ENCODE measurements at places on chromosomes 4 and X.
A peak's percentile ranks its signal among the peaks of the same experiment; 100 is the strongest.

DNA sequence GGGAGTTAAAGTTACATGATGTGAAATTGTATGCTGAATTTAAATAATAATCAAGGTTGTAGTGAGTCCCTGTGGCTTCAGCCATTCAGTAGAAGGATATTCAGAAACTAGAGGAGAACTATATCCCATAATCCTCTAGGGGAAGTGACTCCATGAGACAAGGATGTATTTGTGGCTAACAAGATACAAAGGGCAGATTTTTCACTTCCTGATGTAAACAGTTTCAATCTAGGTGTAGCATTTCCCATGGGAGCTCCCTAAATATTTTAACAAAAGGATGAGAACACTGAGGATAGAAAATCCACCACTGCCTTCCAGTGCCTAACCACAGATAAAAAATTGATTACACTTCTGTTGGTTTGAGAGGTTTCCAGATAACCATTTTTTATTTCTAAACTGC is 435.4 kb upstream of the TENM3 start:
- DNase-seq, result no peak

DNA sequence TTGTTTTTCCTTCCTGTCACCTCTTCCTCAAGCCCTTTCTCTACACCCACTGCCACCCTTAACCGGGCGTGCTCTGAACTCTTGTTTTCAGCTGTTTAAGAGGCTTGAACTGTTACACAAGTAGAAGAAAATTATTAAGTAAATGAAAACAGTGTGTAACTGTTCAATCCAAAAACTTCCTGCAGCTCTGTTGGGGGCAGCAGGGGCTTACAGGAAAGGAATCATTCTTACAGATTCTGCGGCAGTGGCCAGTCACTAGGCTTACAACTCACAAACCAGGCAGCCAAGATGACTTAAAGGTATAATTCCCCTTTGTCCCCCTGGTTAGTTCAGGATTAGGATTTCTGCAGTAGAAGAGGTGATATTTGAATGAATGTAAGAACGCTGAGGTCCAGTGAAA is 70.2 kb upstream of the ETNPPL start:
- no peak for DNase-seq

DNA sequence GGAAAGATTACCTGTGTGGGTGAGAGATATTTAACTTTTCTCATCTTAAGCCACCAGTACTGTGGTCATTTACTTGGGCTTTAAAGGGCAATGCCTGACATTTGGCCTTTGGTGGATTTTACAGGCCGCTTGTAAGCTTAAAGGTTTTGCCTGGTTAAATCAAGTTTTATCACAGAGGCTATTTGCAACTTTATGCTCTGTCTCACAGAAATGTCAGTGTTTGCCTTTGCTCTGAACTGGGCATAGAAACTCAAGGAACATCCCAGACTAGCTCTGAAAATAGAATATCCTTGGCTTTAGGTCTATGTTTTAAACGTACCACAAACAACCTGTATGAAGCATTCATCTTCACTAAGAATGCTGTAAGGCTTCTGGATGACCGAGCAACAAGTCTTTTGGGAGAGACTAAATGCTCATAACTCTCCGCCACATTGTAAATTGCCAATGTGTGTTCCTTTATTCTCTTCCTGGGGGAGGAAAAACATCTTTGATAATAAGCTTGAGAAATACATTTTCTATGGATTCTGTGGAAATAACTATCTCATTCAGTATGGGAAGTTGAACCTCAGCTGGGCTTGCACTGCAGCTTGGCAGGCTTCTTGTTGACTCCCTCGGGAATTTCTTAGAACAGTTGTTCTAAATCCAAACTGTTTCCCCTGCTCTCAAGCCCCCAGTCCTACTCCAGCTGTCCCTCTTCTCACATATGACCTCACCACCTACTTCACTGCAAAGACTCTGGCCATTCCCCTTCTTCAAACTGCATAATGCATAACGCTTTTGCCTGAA is 105.8 kb upstream of the WDR44 start:
- no peak for DNase-seq

DNA sequence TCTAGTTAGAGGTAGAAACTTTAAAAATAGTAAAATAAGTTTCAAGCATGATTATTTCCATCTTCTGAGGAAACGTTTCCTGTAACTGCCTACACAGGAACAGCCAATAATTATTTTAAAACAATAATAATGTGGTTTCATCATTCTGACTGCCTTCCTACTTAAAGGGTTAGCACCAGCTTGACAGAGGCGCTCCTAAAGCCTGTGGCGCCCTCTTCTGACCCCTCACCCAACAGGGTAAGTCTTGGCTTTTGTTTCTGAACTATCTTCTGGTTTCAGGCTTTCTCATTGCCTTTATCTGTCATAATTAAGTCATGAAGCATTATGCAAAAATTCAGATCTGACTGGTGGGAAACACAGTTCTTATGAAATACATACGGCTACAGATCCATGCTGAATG is 96.7 kb downstream of the ITM2A start:
- peak; percentile 54 for DNase-seq

DNA sequence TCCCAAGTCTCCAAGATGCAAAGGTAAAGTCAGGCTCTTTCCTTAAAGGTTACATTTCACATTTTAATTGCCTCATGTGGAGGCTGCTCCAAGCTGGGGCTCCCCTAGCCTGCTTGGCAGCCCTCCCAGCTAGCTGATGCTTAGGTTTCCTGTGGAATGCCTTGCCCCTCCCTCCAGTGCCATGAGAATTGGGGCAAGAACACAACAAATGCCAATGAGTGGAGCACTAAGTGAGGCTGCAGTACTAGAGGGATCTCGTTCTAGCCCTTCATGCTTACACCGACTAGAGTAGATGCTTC is 597.7 kb downstream of the MID1IP1 start:
- DNase-seq, result no peak

GRCh38 chrX:17170973-17171372 is 204.0 kb upstream of the NHS start:
- no peak for DNase-seq

GRCh38 chr4:140584439-140584838 is 15.7 kb upstream of the UCP1 start:
- no peak for DNase-seq

GRCh38 chr4:5969336-5969735 is 48.9 kb downstream of the C4orf50 start:
- DNase-seq, result no peak

- no peak for DNase-seq
These were observed 11.3 kb upstream of the LONRF3 start for GRCh38 chrX:118963159-118963558.

DNA sequence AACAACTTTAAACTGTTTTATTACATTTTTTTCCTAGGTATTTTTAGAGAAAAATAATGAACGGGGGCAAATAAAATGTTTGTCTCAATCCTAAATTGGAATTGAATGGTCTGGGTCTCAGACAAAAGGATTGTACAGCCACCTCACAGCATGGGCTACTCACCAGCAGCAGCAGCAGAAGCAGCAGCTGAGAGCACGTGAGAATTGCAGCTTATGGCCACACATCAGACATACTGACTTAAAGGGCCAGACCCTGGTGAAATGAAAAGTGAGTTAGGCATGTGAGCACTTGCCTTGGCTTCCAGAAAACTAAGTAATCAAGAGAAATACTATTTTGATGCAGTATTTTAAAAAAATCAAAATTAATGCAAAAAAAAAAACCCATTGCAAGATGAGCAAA is 56.6 kb downstream of the AASDH start:
- DNase-seq, result no peak

DNA sequence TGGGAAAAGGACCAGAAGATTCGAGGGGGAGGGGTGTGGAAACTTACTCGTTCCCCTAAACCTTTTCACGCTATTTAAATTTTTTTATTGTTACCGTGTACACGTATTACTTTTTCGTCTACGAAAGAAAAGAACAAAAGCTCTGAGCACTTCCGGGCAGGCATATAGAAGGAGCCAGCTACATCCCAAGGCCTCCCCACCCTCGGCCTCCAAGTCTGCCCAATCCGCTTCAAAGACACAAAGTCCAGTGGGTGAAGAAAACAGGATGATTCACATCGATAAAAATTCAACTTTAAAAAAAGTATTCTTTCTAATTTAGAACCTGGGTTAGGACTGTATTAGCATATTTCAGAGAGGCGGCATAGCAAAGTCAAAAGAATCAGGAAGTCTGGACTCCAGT is 23.1 kb downstream of the SEL1L3 start:
- DNase-seq, result no peak

DNA sequence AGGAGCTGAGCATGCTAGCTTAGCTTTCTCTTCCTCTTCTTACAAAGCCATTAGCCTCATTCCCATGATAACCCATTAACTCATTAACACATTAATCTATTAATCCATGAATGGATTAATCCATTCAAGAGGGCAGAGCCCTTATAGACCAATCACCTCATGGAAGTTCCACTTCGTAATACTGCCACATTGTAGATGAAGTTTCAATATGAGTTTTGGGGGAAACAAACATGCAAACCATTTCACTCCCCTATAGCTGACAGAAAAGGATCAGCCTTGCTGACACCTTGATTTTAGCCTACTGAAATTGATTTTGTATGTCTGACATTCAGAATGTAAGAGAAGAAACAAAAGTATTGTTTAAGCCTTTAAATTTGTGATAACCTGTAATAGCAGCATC is 251.8 kb upstream of the GALNTL6 start:
- no peak for DNase-seq

- no peak for DNase-seq
These were observed 253.2 kb upstream of the GK2 start for GRCh38 chr4:79661196-79661595.

DNA sequence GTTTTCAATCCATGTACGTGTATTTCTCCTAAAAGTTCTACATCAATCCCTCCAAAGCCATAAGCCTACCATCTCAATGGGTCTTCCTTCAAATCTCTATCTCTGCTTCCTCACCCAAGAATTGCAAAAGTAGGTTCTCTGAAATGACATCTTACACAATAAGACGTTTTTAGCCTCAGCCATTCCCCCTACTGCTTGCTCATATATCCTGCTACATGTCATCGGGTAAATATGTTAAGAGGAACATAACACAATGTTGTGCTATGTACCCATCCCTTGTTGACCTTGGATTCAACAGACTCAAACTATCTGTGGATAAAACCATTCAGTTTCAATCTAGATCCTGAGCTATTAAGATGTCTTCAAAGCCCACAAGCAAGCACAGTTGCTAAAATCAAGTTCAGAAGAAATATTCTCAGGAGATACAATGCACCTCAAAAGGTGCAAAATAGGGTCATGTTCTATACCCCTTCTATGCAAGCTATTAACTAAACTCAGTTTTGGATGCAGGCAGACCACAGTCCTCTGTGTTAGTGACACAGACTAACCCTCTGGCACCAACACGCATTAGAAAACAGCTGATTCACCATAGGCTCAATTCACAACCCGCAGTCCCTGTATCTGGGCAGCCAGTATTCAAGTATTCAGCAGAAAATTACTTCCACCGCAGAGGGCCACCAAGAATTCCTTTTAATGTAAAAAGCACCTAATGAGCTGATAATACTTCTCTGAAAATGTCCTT is 56.8 kb downstream of the CD99L2 start:
- DNase-seq, result no peak

- DNase-seq, result no peak
These were observed 237.2 kb upstream of the FSTL5 start for GRCh38 chr4:162401021-162401420.

- DNase-seq, result no peak
These were observed 334.9 kb downstream of the DCTD start for GRCh38 chr4:182582245-182582644.

GRCh38 chr4:141896687-141897086 is 260.3 kb downstream of the IL15 start:
- DNase-seq, result no peak

- DNase-seq, result no peak
These were observed 179.1 kb upstream of the KLHL4 start for GRCh38 chrX:87338510-87338909.

DNA sequence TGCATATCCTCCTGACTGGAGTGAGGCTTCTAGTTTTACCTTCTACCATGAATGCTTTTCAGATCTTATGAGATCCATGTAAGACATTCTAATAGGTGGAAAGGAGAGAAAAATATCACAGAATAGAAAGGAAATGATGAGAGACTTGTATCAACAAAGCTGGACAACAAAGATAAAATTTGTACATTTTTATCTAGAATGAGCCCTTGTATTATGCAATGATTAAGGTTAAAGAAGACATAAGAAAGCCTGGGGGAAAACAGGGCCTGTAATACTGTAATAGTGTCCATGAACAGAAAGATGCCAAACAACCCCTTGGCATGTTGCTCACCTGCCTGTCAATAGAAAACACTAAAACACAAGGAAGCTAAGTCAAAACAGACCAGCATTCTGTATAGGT is 44.2 kb upstream of the SCRG1 start:
- DNase-seq, result no peak

- no peak for DNase-seq
These were observed 61.8 kb upstream of the BRS3 start for GRCh38 chrX:136425996-136426395.

- DNase-seq, result no peak
These were observed 228.7 kb downstream of the OPHN1 start for GRCh38 chrX:68204521-68205038.

- no peak for DNase-seq
These were observed 89.4 kb upstream of the DKK2 start for GRCh38 chr4:107125496-107125895.

GRCh38 chr4:3689006-3689405 is 77.2 kb upstream of the ADRA2C start:
- DNase-seq, result no peak

DNA sequence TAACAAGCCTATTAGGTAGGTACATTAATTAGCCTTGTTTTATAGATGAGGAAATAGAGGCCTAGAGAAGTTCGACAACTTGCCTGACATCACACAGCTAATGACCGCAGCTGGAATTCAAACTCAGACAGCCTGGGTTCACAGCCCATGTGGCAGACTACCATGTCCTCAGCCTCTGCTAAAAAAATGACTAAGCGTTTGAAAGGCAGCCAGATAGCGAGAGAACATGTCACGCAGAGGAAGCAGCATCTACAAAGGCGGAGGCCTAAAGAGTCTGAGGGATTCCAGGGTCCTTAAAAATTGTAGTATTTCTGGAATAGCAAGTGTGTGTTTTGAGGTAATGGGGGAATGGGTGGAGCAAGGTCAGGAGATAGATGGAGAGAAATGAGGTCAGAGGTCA is 33.2 kb upstream of the BMP15 start:
- no peak for DNase-seq

- no peak for DNase-seq
These were observed at the start of gene RNF175 for GRCh38 chr4:153759407-153760316. RNF175 (minus strand) TSS chr4:153760024; CDS start chr4:153759862, 162 bp downstream.

DNA sequence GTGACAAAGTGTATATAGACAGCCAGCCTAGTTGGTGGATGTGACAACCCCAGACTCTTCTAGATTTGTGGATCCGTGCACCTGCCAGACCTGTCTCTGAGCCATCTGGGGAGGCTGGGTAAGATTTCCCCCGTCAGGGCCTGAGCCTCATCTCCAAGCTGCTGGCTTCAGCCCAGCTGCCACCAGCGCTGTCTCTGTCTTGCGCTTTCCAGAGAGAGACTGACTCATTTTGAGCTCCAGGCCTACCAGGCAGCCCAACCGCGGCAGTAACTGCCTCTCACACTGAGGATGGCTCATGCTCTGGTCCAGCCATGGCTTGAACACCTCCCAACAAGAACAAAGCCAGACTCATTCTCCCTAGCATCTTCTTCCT is 26.4 kb downstream of the NOP14 start:
- DNase-seq, result no peak

GRCh38 chr4:7325541-7325940 is 109.2 kb downstream of the PSAPL1 start:
- DNase-seq, result no peak

- DNase-seq, result no peak
These were observed 45.4 kb downstream of the SEC24D start for GRCh38 chr4:118790544-118790943.
